ENCODE measurements at places on chromosomes 1 and 21. TPM values are rescaled to one million over a fixed set of nuclear protein-coding genes. Genes with fewer than 3 reads are reported as not detected.

DNA sequence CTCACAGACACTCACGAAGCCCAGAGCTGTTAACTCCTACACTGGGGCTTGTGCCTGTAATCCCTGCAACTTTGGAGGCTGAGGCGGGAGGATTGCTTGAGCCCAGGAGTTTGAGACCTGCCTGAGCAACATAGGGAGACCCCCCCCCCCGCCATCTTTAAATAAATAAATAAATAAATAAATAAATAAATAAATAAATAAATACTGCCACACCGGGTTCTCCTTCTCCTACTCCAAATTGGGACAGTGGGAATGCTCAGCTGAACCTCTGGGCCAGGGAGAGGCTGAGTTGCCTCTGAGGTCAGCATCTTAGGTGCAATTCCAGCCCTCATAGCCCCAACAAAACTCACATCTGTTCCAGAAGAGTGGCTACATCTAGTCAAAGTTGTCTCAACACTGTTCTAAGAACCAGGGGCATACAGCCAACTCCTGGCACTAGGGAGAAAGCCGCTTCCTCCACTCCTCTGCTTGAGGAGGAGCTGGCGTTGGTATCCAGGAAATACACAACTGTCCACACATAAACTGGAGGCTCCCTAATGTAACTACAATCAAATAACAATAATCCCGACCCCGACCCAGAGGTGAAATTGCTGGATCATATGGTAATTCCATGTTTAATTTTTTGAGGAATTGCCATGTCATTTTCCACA, 27.0 kb downstream of the C1orf216 start:
- no peak for DNase-seq

- DNase-seq = no peak
Measured at GRCh38 chr1:202968351-202968750, 1.3 kb upstream of the CYB5R1 start.

TCHH gene
- not detected for total RNA-seq

OR2G6 gene
- not detected for total RNA-seq

Data from renal cortical epithelial cell (primary cell).